ENCODE measurements at places on chromosomes 1 and 21.

DNA sequence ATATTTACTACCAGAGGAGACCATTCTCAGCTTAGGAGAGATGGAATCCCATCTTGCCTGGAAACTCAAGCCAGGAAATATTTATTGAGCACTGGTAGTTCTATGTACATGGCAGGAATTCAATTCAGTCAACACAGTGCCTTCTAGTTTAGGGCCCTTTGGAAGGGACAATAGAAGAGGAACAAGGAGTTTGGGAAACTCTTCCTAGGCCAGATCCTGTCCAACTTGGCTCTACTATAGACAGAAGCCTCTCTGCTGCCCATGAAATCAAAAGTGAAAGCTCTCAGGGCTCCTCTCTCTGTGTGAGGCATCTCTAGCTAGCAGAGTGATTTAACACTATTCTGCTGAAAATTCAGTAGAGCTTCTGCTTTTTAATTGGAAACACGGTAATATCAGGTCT, 244.6 kb upstream of the MAP1LC3C start:
- no peak for DNase-seq

DNA sequence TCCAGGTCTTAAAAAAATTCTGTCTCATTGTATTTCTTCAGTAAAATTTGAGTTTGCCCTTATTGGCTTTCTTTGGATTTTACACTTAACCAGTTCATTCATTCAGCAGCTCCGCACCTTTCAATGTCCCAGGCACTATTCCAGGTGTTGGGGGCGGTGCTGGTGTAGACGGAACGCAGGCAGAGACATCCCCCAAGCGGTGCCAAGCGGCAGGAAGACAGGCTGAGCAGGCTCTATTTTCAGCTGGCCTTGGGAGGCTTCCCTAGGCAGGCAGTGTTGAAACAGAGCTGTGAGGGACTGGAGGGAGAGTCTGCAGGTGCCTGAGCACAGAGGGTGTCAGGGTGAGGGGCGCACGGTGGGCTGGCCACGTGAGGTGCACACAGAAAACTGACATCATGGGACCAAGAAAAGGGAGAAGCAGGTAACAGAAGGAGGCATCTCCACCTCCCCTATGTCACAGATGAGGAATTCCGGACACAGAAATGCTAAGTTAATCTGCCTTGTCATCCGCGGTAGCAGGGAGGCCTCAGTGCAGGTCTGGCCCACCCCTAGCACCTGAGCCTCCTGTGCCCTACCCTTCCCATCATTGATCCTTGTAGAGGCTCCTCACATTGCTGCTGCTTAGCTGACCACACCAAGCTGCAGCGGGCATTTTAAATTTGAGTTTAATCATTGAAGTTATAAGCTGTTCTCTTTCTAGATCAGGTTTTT, 40.8 kb downstream of the SLC37A1 start:
- no peak for DNase-seq

GRCh38 chr1:110548381-110548780, 29.4 kb upstream of the KCNA10 start:
- DNase-seq = peak; percentile 40

- DNase-seq = peak; percentile 57
These were observed 2.1 kb downstream of the TAF12 start for GRCh38 chr1:28640766-28641165.

DNA sequence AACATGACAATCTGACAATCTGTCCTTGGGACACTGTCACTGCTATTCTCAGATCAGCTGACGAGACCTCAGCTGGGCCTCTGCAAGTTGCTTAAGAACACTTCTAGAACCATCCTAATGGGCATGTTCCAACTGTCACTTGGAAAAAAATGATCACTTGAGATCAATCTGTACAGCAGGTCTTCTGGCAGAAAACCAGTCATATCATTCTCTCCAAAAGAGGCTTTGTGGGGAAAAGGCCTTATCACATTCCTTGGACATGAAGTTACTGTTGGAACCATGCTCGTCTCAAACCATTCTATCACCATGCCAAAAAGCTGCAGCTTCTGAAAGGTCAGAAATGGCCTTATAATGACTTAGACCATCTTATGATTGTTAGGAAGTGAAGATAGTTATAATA, 744.2 kb downstream of the USP25 start:
- DNase-seq = no peak

DNA sequence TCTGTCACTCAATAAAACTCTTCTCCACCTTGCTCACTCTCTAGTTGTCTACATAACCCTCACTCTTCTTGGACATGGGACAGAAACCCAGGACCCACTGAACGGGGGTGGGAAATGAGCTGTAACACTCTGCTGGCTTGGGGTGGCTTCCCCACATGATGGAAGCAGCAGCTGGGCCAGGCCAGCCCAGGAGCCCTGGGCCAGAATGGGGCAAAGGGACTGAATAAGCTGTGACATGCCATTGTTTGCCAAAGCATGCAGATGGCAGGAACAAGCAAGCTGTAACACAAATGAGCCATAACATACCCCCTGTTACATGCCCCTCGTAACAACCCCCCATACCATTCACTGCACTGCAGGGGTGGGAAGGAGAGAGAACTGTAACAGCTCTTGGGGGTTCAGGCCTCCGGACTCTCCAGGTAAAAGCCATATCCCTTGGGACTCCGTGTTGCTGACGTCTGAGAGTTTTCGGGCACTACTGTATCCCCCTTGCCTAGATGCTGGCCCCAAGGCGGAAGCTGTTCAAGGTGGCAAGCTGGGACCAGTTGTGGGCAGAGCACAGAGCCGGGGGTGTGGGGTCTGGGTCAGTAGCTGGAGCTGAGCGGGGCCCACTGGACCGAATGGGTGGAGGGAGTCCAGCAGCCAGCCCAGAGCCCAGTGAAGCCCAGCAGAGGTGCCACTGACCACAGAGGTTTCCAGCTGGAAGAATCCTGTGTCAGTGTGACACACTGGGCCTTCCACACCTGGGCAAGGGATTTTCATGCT, 56.1 kb upstream of the DMRTB1 start:
- no peak for DNase-seq

GRCh38 chr1:188670837-188671236, 1806.8 kb downstream of the BRINP3 start:
- DNase-seq = peak; percentile 73

DNA sequence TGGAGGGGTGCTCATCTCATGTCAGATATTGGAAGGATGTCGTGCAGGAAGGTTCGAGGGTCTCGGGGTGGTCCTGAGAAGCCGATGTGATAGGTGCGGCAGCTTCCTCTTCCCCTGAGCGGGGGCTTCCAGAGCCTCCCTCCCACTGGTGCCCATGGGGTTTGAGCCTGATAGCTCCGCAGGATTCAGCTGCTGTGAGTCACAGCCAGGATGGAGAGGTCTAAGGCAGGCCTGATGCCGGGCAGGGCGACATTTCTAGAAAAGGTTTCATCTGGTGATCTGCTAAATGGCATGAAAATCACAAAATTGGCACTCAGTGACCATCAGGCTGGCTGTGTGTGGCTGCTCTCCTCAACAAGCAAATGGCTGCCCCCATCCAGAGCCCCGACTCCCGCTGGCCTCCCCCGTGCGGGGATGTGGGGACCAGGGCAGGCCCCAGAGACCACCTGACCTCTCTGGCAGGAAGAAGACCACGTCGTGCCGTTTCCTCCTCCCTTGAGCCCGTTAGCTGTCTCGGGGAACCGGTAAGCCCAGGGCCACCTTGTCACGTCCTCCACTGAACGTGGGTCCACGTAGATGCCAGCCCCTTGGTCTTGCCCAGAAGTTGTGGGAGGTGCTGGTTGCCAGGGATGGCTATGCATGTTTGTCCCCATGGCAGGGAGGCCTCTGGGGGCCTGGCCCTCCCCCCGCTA, 66.1 kb downstream of the SKI start:
- no peak for DNase-seq

DNA sequence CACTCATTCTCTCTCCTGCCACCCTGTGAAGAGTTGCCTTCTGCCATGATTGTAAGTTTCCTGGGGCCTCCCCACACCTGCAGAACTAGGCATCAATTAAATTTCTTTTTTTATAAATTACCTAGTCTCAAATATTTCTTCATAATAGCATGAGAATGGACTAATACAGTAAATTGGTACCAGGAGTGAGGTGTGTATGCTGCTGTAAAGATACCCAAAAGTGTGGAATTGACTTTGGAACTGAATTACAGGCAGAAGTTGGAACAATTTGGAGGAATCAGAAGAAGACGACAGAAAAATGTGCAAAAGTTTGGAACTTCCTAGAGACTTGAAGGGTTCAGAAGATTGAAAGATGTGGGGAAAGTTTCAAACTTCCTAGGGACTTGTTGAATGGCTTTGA, 308.1 kb upstream of the TMPRSS15 start:
- no peak for DNase-seq

- no peak for DNase-seq
These were observed 104.0 kb downstream of the PAX7 start for GRCh38 chr1:18734461-18735223.

DNA sequence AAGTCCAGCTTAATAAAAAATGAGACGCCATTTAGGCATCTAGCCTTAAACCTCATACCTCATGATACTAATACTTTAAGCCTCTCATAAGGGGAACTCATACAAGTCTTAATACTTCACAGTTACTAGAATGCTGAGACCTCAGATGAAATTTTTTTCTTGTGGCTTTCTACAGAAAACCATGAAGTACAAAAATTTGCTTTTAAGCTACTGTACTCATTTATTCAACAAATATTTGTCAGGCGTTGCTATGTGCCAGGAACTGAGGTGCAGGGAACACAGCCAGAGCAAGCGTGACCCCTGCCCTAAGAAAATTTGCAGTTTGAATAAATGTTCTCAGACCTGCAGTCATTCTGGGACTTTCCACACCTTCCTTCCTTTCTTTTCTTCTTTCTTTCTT, 150.6 kb downstream of the MRPL39 start:
- DNase-seq = no peak

DNA sequence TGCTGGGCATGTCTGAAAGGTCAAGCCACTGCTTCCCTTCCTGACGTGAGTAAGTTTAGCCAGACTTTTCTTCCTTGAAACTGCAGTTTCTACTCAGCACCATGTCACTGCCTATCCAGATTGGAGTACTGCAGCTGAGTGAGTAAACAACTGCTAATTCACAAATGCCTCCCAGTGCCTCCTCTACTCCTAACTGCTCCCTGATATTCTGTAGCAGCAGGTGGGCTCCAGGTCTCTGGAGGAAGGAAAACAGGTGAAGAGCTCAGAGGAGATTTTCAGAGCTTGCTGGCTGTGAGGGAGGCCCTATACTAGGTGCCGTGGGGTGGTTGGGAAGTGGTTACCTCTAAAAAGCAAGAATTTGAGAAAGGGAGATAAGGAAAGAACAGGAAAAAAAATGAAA, 96.5 kb downstream of the KIF14 start:
- no peak for DNase-seq

DNA sequence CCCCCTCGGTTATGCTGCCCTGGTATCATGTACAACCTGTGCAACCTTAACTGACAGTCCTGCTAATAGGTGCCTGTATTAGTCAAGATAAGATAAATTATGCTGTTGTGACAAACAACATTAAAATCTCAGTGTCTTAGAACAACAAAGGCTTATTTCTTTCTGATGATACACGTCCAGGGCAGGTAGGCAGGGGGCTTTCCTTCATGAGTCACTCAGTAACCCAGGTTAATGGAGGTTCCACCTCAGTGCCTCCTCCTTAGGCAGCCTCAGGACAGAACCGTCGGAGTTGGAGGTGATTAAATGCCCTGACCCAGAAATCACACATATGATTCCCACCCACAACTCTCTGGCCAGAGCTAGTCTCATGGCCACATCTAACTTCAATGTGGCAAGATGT, 94.6 kb upstream of the CASZ1 start:
- peak; percentile 62 for DNase-seq

DNA sequence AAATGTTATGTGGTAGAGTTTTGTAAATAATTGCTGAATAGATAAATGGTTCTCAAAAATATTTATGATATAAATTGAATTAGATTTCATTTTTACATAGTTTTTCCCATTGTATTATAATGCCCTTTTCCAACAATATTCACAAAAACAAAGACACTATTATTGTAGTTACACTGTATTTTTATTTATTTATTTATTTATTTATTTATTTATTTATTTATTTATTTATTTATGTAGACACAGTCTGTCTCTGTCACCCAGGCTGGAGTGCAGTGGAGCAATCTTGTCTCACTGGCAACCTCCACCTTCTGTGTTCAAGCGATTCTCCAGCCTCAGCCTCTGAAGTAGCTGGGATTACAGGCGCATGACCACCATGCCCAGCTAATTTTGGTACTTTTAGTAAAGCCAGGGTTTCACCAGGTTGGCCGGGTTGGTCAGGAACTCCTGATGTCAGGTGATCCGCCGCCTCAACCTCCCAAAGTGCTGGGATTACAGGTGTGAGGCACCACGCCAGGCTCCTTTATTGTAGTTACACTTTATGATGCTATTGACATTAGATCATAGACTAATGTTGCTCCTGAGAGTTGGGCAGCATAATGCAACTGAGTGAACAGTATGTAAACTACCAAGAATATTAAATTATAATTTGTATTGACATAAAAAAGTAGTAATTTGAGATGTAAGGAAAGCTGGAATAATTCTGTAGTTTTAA, 1430.0 kb upstream of the PRMT6 start:
- no peak for DNase-seq

DNA sequence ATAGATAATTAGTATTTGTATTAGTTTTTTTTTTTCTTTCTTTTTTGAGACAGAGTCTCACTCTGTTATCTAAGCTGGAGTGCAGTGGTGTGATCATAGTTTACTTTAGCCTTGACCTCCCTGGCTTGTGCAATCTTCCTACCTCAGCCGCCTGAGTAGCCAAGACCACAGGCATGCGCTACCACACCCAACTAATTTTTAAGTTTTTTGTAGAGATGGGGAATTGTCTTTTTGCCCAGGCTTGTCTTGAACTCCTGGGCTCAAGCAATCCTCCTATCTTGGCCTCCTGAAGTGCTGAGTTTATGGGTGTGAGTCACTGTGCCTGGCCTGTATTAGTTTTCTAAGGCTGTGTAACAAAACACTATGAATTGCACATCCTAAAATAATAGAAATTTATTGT, 58.3 kb downstream of the MSH4 start:
- DNase-seq = peak; percentile 81

- DNase-seq = no peak
These were observed 17.7 kb downstream of the SDCCAG8 start for GRCh38 chr1:243273506-243273905.

DNA sequence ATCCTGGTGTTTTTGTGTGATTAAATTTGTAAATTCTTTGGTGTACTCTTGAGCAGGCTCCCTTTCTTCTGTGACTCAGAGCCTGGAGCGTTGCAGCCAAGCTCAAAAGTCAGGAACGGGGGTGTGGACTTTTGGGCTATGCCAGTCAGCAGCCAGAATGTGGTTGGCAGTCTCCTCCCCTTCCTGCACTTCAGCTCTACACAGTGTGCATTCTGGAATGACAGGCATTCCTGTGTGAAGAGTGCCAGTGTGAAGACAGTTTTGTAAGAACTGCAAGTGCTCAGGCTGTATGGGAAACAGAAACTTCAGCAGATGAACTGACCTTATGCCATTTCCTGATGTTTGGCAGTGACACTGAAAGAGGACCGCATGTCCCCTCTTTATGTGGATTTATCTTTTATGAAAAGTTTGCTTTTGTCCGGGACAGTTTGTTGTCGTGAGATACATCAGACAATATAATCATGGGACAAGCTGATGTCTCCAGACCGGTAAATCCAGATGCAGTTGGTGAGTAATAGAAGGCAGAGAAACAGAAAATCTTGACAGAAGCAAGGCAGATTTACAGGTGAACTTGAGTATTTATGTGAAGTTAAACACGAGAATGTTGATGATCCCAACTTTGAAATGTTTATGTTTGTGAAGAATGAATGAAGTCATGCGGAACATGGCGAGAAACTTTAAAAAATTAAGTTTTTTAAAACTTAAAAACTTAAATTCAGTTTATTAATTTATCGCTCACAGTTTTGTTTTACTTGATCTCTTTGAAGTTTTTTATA, 67.7 kb upstream of the RCC1 start:
- DNase-seq = peak; percentile 98

Measured in epithelial cell of esophagus (primary cell).